ENCODE measurements at places on chromosomes 1 and 21.

GRCh38 chr1:210800756-210801155, 333.2 kb downstream of the KCNH1 start:
- no peak for DNase-seq

DNA sequence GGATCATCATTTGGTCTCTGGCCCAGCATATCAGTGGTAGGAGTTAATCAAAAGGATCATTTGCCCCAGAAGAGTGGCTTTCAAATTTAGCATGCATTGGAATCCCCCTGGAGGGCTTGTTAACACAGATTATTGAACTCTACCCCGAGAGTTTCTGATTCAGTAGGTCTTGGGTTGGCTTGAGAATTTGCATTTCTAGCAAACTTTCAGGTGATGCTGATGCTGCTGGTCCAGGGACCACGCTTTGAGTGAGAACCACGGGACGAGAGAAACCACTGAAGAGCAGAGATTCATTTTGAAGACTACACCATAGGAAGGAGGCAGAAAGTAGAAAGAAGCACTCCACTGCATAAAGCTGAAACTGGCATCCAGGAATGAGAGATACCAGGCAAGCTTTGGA, 81.3 kb upstream of the DUSP10 start:
- DNase-seq: no peak

- DNase-seq: no peak
Measured at GRCh38 chr1:8162168-8162567, 136.1 kb upstream of the ERRFI1 start.

GRCh38 chr1:206685769-206686477, 1.2 kb downstream of the MAPKAPK2 start:
- peak; percentile 55 for DNase-seq

DNA sequence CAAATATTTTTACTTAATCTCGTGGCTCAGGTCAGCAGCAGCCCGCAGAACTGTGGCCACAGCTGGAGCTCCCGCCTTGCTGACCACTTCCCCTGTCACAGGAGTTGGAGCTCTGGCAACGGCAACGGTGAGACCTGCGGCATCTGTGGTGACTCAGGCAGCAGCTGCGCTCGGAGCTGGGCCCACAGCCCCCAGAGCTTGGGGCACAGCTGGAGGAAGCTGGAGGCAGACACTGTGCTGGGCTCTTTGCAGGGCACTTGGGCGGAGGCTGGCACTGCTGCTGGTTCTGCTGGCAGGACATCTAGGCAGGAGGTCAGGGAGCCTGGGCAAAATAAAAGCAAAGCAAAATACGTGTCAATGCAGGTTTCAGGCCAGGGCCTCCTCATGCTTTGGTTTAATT, at the start of gene LCE3A:
Gene LCE3A, minus strand, starts transcription at position 301 of the 400 bp plus-strand sequence. Its CDS starts 0 bp downstream, at position 301.
- DNase-seq: no peak

DNA sequence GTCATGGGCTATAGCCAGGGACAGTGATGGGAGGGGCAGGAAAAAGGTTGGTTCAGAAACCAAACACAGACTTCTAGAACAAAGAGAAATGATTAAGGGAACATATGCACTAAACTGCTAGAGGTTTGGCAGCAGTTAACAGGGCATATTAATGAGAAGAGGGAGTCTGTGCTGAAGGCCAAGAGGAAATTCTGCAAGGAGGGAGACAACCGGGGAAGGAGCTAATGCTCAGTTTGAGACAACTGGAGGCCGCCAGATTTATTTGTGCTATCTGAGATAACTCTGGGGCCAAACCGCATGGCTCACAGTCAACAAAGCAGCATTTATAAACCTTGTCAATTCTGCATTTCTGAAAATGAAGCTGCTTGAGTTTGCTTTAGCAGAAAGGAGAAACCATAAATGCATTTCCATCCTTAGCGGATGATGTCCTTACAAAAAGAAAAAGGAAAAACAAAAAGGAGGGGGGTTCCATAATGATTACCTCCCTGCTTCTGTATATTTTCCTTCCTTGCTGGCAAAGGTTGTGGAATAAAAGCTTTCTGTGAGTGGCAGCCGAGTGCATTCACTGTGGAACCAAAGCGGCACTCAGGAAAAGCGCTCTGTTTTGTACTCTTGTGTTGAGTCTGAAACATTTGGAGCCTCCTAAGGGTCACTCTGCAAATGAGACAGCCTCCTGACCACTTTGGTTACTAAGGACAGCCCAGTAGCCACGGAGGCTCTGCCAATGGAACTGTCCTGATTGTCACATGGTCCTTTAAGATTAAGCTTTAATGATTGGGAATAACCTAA, 70.3 kb downstream of the SIM2 start:
- DNase-seq: no peak

GRCh38 chr1:1432274-1432950, 3.1 kb upstream of the VWA1 start:
- no peak for DNase-seq

Measured in effector CD4-positive, alpha-beta T cell (primary cell).